Esophagus squamous epithelium (tissue), 5 donors: ENCODE measurements at places on chromosomes 4 and X.

DNA sequence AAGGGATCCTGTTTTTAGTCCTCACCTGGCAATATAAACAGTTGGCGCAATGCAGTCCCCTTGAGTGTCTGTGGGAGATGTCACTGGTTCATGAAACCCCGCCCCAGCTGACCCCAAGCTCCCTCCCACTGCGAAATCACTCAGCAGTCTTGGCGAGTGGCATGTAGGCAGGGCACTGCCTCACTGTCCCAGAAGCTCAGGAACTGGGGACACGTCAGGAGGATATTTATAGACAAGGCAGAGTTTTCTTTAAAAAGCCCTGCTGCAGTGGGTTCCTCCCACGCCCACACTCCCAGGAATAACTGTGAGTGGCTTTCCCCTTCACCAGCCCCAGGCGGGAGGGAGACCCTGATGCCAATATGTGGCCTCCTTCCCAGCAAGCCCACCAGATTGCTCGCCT, 44.3 kb upstream of the PPP2R2C start:
- DNase-seq = no peak

DNA sequence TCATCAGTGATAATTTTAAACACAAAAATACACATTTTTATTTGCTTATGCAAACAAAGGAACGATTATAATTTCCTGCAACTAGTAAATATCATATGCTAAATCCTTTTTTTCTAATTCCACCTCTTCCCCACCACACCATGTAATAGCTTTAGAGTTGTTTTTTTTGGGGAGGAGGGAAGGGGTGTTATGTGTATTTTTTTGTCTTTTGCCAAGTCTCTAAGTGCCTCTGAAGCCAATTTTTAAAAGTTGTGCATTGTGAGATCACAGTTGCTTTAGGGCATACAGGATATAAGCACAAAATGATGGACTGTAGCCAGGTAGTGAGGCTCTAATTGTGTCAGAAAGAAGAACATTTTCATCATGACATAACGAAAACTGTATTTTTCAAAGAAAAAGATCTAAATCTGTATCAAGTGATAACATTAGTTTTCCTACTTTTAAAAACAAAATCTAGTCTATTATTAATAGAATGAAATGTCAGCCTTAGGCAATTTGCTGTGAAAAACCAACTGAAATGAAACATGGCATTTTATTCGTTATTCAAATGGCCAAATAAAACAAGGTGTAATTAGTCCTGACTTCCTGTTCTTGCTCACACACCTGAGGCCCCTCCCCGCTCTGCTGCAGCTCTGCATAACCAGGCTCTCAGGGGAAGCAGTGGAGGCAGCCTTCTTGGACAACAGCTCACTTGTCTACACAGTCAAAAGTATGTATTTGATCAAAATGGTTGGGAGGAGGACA, 157.4 kb downstream of the PALLD start:
- no peak for DNase-seq

DNA sequence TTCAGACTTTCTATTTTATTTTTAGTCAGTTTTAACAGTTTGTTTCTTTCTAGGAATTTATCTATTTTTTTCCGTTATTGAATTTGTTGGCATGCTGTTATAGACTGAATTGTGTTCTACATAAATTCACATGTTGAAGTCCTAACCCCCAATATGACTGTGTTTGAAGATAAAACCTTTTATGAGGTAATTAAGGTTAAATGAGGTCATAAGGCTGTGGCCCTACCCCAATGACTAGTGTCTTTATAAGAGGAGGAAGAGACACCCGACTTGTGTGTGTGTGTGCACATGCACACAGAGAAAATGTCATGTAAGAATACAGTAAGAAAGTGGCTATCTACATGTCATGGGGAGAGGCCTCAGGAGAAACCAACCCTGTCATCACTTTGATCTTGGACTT, 146.3 kb downstream of the BRWD3 start:
- DNase-seq = no peak

DNA sequence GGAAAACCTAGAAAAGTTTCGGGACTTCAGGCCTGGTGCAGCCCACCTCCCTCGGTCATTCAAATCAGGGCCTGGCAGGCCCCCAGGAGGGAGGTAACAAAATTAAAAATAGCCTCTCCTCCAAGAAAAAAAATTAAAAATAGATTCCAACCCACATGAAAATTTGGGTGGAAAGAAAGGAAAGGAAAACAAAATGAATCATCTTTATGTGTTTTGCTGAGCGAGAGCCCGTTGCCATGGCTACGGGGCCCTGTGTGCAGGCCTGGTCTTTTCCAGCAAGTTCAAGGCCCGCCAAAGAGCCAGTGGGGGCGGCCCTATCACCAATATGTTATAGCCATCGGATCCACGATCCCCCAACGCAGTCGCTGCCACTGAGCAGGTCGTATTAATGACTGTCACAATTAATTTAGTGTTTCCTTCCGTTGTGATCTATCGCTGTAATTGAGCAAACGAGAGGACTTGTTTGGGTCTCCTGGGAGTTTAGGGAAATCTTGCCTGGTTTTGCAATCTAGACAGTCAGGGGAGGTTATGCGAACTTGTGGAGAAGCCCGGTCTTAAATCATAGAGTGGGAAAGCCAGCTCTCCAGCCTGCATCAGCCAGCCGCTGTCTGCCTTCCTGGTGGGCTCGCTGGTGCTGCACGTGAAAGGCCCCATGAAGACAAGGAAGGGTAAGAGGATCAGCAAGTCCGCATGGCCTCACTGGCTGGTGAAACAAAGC, 452.4 kb downstream of the BCOR start:
- no peak for DNase-seq

DNA sequence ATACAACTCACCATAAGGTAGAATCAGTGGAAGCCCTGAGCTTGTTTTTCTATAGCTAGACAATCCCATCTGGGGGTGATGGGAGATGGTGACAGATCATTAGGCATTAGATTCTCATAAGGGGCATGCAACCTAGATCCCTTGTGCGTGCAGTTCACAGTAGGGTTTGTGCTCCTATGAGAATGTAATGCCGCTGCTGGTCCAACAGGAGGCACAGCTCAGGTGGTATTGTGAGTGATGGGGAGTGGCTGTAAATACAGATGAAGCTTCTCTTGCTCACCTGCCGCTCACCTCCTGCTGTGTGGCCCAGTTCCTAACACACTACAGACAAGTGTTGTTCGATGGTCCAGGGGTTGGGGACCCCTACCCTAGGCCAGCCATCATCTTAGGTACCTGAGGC, 5.9 kb upstream of the GATB start:
- DNase-seq = no peak

DNA sequence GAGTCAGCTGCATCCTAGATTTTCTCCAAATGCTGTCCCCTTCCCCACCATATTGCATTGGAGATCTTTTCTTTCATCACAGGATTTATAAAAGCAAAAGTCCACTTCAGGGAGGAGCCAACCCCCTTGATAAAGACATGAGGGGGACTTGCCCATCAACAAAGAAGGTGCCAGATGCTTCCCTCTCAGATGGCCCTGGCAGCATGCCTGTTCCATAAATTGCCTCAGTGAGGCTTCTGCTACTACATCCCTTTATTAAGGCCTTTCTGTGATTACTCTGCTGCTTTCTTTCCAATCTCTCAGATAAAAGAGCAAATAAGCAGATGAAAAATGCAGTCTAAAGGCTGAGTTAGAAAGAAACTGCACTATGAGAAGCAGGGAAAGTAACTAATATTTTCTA, 511.6 kb downstream of the PACRGL start:
- DNase-seq = no peak

DNA sequence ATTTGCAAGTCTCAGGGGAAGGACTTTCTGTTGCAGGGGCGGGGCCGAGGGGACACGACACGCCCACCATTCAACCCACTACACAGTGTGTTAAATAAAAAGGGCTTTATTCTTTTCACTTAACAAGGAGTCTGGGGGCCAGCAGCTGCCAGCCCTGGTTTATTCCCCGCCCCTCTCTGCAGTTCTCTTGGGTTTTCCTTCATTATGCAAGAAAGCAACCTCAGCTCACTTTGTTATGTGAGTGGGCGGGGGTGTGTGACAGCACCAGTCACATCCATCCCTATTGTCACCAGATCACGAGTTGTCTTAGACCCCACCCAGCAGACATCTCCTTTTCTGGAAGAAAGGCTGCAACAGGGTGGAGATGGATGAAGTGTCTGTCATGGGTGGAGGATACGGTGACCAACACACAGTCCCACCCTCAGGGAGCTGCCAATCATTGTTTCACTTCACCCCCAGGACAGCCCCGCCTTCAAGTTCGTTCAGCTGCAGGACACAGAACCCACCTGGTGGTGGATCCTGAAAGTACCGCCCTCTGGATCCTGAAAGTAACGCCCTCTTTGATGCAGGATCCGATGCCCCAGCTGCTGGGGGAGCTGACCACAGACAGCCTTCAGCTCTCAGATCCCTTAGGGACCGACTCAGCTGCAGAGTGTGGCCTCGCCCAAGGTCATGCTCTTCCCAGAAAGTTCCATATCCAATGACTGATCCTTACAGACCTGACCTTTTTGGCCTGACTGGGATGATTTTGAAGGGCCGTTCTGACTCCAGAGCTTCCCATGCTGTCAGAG, 79.6 kb downstream of the SMIM20 start:
- no peak for DNase-seq

GRCh38 chr4:165991325-165992180, 118.5 kb downstream of the TLL1 start:
- DNase-seq = no peak

DNA sequence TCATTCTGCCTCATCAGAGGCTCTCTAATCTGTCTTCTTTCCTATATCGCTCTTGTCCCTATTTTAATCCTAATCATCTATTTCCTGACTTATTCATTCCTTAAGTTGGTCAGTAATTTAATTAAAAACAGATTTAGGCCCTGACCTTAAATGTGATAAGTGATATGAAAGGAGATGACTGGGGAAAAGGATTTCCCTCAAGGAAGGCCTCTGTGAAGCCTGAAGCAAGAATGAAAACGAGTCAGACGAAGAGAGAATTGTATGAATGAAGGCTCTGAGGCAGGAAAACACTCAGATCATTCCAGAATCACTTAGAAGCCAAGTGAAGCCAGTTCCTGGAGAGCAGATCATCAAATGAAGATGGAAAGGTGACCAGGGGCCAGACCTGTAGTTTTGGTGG, 22.1 kb downstream of the PKD2 start:
- DNase-seq = no peak

- no peak for DNase-seq
Measured at GRCh38 chrX:123601437-123601836, 131.4 kb downstream of the THOC2 start.

GRCh38 chr4:76458297-76458696, 23.3 kb downstream of the SHROOM3 start:
- no peak for DNase-seq

DNA sequence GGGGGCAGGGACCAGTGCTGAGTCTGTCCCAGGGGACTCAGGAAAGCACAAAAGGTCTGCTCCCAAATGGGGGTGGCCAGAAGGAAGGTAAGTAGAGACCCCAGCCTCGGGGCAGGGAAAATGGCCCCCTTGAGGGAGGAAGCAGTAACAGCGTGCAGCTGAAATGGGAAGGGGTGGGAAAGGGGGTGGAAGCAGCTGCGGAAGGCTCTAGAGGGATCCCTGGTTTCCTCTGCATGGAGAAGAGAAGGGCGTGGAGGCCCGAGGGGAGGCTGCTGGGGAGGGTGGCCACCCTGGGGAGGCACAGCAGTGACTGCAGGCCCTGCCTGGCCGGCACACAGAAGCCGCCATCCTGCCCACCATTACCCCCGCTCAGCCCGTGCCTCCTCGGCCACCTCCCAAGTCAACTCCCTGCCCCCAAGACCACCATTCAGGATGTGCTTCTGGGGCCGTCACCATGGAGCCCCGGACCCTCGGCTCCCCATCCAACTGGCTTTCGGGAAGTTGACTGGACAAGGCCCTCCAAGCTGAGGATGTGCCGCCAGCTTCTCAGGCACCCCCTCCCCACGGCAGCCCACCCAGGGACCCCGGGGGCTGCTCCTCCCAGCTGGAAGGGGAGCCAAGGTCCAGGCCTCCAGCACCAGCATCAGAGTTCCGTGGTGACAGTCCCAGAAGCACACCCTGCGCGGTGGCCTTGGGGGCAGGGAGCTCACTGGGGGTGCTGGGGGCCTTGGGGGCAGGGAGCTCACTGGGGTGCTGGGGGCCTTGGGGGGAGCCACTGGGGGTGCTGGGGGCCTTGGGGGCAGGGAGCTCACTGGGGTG, 23.6 kb downstream of the CFAP99 start:
- DNase-seq = no peak

DNA sequence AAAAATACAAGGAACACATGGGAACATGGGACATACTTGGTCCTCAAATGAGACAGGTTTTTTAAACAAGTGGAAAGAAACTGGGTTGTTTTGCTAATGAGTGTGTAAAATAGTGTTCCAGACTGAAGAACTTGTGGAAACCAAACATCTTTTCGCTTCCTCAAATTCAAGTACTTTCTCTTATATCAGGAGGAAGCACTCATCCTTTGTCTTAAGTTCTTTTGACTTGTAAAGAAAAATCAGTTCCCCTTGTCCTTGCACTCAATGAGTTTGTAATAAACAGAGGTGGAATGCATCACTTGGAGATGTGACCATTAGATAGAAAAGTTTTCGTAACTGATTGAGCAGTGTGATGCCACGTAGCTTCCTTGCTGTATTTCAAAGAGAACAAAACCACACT, 101.1 kb downstream of the PHOX2B start:
- no peak for DNase-seq

- DNase-seq = no peak
Measured at GRCh38 chrX:5084279-5084678, 1144.4 kb downstream of the NLGN4X start.

GRCh38 chr4:175282407-175282806, 364.2 kb downstream of the ADAM29 start:
- DNase-seq = no peak

DNA sequence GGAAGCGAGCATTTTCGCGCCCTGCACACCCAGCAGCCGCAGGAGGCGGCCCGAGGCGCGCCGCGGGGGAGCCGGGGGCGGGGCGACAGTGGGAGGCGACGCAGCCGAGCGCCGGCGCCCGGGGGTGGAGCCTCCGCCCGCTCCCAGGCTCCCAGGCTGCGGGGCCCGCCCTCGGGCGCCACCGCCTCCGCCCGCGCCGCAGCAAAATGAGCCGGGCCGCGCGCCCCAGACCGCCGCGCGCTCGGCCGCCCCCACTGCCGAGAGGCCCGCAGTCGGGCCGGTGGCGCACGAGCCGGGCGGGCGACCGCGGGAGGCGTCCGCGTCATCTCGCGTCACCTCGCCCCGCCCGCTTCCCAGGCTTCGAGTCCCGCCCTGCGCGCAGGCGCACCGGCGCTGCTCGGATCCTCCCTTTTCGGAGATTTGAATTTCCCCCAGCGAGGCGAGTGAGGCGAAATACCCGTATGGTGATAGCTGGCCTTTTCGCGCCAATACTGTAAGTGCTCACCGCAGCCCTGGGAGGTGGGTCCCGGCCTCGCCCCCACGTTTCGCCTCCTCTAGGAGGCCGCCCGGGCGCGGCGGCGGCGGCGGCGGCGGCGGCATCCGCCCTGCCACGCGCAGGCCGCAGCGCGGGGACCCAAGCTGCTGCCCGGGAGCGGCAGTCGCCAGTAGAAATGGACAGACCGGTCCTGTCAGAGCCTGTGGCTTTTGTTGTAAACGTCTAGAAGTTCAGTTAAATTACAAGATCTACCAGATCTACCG, at the start of gene TMEM187:
TMEM187 (plus strand) TSS at position 387 of the 759 bp plus-strand sequence. CDS start 9,309 bp downstream, outside the sequence.
- no peak for DNase-seq

GRCh38 chr4:40055511-40055862, 1.2 kb upstream of the N4BP2 start:
- DNase-seq = no peak

GRCh38 chrX:41837270-41837944, 85.9 kb downstream of the CASK start:
- no peak for DNase-seq
